CD4-positive, alpha-beta T cell treated with Interleukin-6 at 100 ng/mL for 8 hours (primary cell): ENCODE measurements at places on chromosomes 16 and 17.

- DNase-seq = no peak
Measured at GRCh38 chr16:60166-60565, 6.5 kb downstream of the SNRNP25 start.

DNA sequence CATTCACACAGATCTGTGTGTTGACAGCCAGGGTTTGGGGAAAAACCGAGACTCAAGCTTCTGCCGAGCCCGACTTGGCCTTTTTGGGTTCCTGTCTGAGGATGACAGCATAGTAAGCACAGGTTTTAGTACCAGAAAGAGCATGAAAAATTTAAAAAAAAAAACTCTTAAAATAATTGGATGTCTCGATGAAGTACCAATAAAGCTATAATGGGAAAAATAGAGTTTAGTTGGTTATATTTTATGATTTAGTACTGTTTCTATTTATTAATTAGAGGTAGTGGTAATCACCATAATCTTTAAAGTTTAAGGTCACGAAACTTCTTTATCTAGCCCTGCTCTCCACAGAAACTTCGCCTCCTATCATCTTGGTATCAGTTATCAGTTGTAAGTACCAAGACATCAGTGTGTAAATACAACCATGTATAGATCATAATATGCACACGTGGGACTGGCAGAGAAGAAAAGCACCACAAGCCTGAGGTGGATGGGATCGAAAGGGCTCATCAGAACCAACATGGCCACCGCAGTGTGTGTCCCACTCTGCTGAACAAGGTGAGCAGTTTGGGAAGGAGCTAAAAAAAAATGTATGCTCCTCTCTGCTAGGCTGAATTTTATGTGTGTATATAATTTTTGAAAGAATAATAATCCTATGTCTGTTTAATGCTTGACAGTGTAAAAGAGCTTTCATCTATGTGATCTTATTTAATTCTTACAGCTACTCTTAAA is 14.4 kb upstream of the EEF2K start:
- peak; percentile 33 for DNase-seq

GRCh38 chr16:84641643-84642358 is 6.5 kb upstream of the KLHL36 start:
- peak; percentile 45 for DNase-seq

DNA sequence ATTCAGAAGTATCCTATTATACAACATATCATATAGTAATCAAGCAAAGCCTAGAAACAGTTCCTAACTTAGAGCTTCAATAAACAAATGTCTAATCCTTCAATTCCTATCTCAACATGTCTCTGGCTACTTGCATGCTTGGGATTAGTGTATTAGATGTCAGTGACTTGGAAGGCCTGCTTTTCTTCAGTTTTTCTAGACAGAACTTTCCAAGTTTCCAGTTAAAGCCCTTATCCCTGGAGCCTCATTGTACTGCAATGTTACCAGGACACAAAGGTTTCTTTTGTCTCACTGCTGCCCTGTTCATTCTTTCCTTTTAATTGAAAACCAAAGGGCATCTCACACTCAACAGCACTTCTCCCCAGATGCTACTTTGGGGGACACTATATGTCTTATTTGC is 16.5 kb downstream of the PSME3IP1 start:
- DNase-seq = no peak

- DNase-seq = no peak
Measured at GRCh38 chr16:89924297-89924924, 1.3 kb downstream of the TUBB3 start.

GRCh38 chr16:47026947-47027346 is 53.5 kb upstream of the DNAJA2 start:
- no peak for DNase-seq

DNA sequence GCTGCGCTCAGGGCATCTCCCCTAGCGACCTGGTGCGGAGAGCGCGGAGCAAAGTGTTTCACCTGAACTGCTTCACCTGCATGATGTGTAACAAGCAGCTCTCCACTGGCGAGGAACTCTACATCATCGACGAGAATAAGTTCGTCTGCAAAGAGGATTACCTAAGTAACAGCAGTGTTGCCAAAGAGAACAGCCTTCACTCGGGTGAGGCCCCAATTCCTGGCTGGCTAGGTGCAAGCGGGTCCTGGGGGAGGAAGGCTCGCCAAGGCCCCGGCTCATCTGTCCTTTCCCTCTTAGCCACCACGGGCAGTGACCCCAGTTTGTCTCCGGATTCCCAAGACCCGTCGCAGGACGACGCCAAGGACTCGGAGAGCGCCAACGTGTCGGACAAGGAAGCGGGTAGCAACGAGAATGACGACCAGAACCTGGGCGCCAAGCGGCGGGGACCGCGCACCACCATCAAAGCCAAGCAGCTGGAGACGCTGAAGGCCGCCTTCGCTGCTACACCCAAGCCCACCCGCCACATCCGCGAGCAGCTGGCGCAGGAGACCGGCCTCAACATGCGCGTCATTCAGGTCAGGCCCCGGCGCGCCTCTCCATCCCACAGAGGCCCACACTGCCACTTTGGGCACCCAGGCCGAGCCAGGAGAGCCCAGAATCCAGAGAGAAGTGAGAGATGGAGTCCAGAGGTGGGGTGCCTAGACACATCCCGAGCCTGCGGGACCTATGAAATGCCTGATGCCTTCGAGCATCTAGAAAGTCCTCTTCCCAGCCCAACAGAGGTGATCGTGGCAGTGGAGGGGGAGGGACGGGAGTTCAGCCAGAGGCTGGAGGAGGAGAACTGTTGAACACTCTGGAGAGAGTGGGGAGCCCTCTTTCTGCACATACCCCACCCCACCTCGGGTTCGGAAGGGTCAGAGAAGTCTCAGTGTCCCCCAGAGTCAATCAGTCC is 3.3 kb downstream of the LHX1 start:
- DNase-seq = no peak

- no peak for DNase-seq
Measured at GRCh38 chr16:27583634-27584033, 33.7 kb downstream of the KATNIP start.

DNA sequence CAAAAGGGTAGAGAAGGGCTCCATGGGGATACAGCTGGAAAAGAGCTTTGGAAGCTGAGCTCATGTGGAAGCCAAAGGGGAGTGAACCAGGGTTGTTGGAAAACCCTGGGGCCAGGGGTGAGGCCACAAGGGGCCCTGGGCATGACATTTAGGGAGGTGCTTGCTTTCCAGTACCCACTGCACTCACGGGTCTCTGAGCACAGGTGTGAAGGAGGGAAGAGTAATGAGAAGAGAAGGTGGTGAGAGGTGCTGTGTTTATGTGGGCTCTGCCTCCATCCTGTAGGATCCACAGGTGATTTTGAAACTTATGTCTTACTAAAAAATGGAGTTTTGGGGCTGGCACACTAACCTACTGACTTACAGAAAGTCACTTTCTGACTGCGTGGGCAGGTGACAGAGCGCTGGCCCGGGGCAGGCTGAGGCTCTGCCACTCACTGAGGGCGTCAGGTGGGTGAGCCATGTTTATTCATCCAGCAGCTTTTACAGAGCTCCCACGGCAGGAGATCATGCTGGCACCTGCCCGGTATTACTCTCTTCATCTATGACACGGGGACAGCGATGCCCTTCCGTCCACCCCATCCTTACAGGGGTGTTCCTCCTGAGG is 18.9 kb downstream of the KSR1 start:
- DNase-seq = no peak

GRCh38 chr17:15123593-15124263 is 141.4 kb downstream of the PMP22 start:
- DNase-seq = no peak

- DNase-seq = no peak
Measured at GRCh38 chr16:23827057-23827456, 8.7 kb upstream of the PRKCB start.

DNA sequence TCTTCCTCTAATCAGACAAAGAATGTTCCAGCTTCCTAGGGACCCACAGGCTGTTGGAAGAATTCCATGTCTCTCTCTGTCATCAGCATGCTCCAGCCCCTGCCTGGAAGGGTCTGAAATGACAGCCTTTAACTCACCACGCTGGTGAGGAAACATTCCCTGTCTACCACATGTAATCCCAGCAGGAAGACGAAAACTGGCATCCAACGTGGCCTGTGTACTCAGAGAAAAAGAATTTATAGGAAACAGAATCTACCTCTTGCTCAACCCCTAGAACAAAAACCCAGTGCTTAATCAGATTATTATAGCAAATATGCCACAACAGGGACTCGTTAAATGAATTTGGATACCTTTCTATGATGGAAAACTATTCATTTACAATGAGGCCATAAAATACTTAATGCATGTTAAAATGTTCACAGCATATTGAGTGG is 147.3 kb upstream of the FOXF1 start:
- no peak for DNase-seq

- peak; percentile 33 for DNase-seq
Measured at GRCh38 chr16:66344533-66345145, 21.9 kb upstream of the CDH5 start.

- DNase-seq = no peak
Measured at GRCh38 chr17:47843391-47843730, 2.3 kb upstream of the SCRN2 start.

DNA sequence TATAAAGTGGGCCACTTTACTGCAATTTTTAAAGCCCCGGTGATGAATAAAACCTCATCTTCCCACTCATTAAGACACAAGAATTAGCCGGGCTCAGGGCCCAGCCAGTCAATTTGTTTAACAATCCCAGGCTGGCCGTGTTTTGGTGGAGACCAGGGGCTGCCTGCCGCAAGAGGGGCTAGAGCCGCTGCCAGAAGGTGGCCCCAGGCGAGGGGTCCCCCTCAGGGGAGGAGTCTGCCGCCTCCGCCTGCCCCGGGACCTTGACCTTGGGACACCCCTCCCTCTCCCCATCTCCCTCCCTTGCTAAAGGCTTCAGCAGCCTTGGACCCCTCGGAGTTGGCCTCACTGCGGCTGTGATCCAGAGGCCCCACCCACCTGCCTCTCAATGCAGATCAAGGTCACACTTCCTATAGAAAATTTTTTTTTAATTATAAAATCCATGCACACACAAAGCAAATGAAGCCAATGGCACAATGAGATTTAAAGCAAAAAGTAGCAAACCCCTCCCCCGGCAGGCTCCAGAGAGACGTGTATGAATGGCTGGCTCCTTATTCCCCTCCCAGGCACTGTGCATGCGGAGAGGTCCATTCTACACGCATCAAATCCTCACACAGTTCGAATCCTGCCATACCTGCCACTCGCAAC is 23.0 kb upstream of the SLC38A10 start:
- no peak for DNase-seq

DNA sequence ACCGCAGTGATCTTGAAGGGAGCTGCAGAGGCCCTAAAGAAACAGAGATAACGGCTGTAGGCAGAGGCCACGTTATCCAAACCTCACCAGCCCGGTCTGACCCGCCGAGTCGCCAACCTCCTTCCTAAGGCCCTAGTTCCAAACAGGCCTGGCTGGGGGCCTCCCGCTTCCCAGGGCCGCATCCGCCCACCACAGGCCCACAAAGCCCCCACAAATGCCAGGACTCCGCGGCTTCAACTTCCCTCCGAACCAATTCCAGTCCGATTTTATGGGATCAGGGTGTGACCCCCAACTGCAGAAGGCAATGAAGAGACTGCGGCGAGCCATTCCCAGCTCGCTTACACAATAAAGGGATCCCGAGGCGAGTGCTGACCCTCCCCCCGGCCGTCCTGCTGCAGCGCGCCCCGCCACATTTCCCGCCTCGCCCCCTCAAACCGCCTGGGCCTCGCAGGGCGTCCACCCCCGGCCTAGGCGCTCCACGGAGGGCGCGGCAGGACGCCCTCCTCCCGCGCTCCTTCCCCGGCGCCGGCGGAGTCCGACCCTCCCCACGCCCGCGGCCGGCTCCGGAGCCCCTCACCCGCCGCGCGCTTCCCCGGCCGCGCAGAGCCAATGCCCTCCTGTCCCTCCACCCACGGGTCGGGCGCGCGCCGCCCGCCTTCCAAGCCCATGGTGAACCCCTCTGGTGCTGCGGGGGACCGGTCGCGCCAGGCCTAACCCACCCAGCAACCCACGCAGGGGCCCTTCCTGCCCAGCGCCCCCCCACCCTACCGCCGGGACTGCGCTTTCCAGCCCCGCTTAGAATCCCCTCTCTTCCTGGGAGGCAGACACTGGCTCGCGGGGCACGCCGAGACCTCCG is 926 bp downstream of the MYH10 start:
- DNase-seq = no peak
